ENCODE measurements at places on chromosomes 6 and 20.

- no peak for DNase-seq
Measured at GRCh38 chr6:160429620-160429895, 81.4 kb downstream of the SLC22A3 start.

DNA sequence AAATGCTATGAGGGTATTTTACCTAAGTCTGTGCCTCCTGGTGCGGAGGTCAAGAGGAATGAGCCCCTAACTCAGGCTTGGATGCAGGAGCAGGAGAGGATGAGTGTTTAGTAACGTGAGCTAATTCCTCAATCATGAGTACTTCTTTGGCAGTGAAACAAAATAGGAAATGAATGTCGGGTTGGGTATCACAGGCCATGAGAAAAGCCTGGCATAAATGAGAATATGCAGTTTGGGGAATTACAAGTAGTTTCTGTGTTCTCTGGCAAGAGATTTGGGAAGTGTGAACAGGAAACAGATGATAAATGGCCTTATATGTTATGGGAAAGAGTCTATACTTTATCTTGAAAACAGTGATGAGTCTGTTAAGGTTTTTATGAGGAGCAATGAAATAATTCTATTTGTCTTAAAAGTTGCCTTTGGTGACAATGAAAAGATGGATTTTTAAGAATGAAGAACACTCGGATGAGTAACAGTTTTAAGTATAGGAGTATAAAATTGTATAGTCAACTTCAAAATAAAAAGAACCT is 59.0 kb upstream of the RNF146 start:
- no peak for DNase-seq

DNA sequence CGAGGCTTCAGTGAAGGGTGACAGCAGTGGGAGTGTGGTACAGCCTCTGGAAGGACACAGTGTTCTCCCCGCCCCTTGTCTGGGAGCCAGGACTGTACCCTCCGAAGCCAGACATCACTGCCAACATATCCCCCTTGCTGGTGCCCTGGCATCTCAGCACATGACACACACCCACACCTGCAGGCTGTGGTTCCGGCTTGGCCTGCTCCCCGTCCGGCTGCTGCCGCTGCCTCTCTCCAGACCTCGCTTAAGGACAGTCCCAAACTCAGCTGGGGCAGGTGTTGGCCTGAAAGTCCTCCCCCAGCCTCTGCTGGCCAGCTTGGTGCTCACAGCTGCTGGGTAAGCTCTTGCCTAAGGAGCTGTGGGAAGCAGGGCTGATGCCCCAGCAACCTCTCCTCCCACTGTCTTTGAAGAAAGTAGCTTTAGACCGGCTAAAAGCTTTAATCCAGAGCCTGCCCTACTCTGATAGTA is 7.0 kb downstream of the EMILIN3 start:
- DNase-seq: no peak

DNA sequence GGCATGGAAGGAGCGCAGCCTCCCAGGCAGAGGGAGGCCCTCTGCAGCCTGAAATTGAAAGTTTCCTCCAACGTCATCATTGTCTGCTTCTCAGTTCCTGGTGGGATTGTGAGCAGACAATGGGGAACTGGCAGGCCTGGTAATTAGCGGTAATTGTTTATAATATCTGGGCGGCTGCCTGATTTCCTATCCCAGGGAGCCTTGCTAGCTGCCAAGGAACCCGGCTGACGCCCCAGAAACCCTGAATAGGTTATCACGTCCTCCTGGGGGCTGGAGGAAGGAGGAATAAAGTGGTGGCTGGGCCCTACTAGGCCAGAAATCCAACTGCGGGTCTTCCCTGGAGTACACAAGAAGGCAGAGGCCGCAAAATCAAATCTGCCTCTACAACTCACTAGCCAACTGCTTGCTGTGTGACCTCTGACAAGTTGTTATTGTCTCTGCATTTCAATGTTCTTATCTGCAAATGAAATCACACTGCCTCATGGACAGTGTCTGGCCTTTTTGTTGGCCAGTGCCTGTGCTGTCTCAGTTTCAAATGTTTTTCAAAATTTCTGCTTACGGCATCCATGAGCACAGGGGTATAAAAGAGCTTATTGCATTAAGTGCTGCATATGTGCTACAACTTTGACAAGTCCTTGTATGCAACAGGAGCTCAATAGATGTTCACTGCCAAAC is 16.9 kb downstream of the KCNK15 start:
- no peak for DNase-seq

GRCh38 chr20:58657262-58657661 is 6.2 kb downstream of the STX16 start:
- DNase-seq: no peak

DNA sequence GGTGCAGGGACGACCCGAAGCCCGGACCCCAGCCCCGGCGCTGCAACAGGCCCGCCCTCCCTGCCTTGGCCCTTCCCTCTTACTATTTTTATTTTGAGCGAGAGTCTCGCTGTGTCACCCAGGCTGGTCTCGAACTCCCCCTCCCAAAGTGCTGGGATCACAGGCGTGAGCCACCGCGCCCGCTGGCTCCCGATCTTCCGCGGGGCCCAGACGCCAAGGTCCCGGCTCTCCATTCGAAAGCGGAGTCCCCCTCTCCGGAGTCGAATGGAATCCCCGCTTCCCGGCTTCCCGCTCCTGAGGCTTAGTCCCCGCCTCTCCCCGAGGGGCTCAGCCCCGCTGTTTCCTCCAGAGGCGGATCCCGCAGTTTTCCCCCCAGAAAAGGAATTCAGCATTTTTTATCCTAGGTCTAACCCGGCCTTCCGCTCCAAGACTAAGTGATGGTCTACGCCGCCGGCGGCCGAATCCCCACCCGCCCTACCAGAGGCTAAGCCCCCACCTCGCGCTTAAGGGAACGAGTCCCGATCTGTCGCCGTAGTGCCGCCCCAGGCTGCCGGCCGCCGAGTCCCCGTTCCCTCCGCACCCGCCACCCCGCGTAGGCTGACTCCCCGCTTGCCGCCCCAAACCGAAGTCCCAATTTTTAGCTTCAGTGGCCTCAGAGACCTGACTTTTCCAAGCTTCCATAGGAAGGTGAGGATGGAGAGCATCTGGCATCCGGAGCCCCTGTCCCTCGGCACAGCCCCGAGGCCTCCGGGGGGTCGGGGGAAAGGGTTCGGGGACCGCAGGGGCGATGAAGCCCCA is 11.5 kb upstream of the TMC2 start:
- peak; percentile 48 for DNase-seq

DNA sequence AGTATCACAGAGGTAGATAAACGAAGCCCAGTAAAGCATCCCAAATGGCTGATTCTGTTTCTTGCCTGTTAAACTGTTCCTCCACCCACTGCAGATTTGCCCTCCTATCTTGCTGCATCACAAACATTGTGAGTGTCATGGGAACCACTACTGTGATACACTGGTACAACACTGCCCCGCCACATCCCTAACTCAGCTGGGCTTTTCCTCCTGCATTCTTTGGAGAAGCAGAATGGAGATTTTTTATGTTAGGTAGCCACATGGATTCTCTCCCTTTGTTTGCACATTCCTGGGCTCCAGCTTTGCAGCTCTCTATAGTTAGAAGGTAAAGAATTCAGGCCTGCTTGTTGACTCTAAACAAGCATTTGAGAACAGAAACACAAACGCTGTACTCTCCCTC is 234.1 kb downstream of the TMEM242 start:
- no peak for DNase-seq

GRCh38 chr6:28537509-28538140 is 11.9 kb downstream of the GPX5 start:
- DNase-seq: no peak

- no peak for DNase-seq
Measured at GRCh38 chr6:13413900-13414555, 73.4 kb downstream of the GFOD1 start.

GRCh38 chr6:4256969-4257368 is 121.6 kb upstream of the ECI2 start:
- no peak for DNase-seq

DNA sequence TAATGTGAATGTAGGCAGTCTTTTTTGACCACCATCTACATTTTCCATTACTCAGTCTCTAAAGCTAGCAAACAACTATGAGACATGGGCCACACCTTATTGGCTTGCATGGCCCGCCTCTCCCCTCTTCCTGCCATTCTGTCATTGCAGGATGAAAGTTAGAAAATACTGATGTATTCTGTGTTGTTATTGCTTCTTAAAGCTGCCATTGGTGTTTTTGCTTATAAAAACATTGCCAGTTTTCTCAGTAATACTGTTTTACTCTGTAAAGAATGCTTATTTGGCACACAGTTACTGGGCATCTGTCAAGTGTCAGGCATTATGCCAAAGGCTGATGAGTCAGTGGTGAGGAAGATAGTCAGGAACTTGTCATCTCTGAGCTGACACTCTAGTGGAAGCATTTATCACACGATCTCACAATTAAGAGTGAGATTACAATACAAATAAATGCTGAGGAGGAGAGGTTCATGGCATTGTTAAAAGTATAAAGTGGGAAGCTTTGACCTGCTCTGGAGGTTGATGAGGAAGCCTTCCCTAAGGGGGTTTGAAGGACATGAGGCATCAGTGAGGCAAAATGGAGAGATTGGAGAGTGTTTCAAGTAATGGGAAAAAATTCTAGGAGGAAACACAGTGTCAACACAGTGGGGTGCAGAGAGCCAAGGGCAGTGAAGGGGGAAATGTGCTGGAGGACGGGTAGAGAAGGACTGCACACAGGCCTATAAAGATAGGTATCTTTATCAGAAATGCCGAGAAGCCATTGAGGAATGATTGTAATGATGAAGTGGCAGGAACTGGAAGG is 14.7 kb downstream of the KLHL32 start:
- no peak for DNase-seq

GRCh38 chr6:121383478-121383877 is 49.2 kb upstream of the TBC1D32 start:
- DNase-seq: no peak

Measured in NCI-H2081 (cell line).